HCEC 1CT (cell line): ENCODE measurements at places on chromosomes 1 and 21.

GRCh38 chr1:200415789-200416593 is 6.2 kb upstream of the ZNF281 start:
- DNase-seq: peak; percentile 99

- DNase-seq: no peak
Measured at GRCh38 chr1:7617826-7618225, 153.3 kb upstream of the VAMP3 start.

DNA sequence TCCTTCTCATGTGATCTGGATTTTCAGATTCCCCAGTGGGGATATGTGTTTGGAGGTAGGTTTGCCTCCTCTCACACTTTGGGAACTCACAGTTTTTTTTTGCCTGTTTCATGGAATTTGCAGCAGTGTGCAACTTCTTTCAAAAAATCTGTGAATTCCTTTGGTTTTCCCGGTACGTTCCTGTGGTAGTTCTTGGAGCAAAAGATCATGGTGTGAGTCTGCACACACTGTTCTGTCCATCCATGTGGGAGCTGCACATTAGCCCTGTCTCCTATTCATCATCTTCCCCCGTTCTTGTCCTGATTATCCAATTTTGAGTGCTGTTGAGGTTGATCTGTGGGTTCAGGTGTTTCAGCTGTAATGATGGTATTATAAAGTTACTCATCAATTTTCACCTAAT is 30.3 kb upstream of the TACSTD2 start:
- no peak for DNase-seq

- DNase-seq: no peak
Measured at GRCh38 chr1:109111386-109112055, 2.4 kb upstream of the ELAPOR1 start.

- DNase-seq: no peak
Measured at GRCh38 chr1:175663991-175664390, 79.4 kb downstream of the TNR start.

DNA sequence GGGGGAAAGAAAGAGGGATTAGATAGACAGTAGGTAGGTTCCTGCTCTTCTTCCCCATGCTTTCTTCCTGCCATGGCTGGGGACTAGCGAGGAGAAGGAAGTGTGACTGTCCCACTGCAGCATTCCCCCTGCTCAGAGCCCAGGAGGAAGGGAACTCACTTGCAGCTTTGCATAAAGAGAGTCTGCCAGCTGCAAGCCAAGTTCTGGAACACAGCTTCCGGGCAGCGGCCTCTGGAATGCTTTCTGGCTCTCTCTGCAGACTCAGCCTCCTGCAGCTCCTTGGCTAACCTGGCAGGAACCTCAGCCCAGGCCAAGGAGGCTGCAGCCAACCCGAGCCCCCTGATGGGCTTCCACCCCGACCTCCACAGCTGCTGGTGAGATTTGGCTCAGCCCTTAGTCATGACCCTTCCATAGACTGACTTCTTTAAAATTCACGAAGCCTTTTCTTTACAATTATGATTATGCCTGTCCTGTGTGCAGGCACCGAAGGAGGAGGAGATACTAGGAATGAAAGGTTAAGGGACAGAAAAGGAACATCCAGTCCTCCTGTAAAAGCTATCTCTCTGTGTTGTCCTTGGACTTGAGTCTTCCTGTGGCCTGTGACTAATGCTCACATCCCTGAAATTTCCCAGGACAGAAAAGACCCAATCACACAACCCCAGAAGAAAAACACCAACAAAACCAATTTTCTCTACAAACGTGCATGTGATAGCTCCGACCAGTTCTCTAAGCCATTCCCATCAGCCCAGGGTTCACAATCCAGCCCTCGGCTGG is 108.2 kb upstream of the OLIG2 start:
- DNase-seq: no peak
